Astrocyte of the spinal cord (primary cell): ENCODE measurements at places on chromosomes 13 and 19.
A peak's percentile ranks its signal among the peaks of the same experiment; 100 is the strongest.

- DNase-seq = peak; percentile 66
Measured at GRCh38 chr13:75151081-75151643, 330.8 kb downstream of the TBC1D4 start.

DNA sequence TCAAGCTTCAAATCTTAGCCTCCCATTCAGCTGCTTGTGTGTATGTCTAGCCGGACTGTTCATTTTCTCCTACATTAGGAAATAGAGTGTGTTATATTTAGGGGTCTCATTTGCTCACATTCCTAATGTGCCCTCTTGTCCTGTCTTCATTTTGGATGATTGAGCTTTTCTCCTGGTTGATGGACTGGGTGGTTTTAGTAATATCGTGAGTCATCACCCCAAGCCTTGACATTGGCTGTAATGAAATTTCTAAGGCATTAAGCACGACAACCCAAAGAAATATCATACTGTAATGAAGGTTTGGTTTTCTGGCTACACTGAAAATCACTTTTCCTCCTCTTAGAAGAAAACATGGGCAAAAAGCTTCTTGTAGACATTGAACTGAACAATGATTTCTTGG, 110.7 kb upstream of the WASF3 start:
- no peak for DNase-seq

GRCh38 chr19:30136611-30137195, 194.7 kb downstream of the URI1 start:
- no peak for DNase-seq

DNA sequence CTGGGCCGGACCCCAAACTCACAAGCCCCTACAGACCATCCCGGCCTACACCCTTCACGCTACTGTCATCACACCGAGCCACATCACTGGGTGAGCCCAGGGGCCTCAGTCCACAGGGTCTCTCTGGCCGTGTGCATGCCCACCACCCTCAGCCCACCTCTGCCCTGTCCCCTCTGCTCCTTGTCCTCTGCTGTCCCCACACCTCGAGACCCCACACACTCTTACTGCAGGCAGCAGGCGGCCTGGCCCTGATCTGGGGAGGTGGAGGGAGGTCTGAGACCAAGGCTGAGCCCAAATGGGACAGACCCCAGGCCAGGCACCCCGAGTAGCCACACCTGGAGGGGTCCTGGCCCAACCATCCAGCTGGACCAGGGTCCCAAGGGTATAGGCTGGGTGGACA, 35.2 kb downstream of the PEPD start:
- DNase-seq = no peak

DNA sequence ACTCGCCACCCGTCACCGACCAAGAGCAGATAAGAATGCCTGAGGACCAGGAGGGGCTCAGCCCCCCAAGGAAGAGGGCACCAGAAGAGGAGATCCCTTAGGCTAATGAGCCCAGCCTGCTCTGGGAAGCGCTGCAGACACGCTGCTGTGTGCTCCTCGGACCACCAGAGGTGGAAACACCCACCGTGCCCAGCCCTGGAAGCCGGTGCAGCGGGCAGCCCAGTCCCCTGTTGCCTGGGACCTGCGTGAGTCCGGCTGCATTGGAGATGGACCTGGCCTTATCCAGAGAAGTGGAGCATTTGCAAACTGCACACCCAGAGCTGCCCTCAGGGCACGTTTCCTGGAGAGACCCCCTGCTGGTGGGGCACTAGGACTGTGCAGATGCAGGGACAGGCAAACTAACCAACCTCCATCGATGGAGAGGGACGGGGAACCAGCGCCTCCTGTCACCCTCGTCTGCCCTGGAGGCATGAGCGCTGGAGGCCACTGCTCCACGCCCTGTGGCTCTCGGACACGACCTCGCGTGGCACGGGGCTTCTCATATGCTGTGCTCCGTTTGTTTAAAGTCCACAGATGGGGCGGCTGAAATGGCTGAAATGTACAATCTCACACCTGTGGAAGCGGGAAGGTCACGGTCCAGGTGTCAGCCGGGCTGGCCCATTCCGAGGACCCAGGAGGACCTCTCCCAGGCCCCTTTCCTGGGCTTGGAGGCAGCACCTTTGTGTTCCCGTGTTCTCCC, 153.9 kb downstream of the KDM4B start:
- no peak for DNase-seq

GRCh38 chr13:99976575-99976974, 5.0 kb upstream of the ZIC5 start:
- no peak for DNase-seq

- DNase-seq = no peak
Measured at GRCh38 chr13:113959198-113959597, 14.7 kb downstream of the C13orf46 start.

DNA sequence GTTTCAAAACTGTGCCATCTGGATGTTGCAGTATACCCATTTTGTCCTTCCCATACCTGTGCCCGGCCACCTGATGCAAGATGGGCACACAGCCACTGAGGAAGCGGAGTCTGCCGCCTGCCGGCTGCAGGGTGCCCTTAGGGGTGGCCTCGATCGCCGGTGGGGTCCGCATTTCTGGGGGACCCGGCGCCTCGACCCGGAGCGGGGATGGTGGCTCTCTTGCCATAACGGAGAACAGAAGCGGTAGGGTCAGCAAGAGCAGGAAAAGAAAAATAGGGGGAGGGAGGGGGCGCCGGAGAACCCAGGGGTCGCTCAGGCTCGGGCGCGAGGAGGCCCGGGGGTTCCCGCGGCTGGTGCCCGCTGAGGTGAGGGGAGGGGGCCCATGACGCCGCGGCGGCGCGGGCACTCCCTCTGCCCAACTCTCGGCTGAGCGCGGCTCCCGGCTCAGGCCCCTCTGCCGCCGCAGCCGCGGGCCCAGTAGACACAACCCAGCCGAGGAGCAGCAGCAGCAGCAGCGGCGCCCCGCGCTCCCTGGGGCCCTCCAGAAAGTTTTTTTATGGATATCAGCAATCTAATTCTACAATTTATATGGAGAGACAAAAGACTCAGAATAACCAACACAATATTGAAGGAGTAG, 13.8 kb upstream of the CYP4F2 start:
- DNase-seq = no peak

GRCh38 chr19:12777217-12778016, 2.1 kb upstream of the HOOK2 start:
- DNase-seq = peak; percentile 85

DNA sequence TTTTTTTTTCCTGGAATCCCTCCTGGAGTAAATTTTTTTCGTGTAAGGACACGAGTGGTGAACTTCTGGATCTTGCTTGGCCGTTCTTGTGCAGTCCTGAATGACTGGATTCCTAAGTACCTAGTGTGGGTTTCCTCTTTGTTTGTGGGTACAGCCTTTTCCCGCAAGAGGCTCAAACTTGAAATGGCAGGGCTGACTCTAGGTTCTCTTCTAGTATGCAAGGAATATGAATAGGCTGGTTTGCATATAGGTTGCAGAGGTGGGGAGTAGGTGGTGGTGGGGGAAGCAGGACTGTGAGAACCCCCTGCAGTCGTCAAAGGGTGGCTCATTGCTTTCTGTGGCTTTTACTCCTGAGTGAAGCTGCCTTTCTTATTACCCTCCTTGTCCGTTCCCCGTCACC, 13.6 kb downstream of the UBAC2 start:
- no peak for DNase-seq

- no peak for DNase-seq
Measured at GRCh38 chr13:67303661-67304333, 73.7 kb upstream of the PCDH9 start.
